ENCODE measurements at places on chromosomes 4 and X.

GRCh38 chr4:47315346-47315745 is 148.2 kb downstream of the COMMD8 start:
- no peak for DNase-seq

DNA sequence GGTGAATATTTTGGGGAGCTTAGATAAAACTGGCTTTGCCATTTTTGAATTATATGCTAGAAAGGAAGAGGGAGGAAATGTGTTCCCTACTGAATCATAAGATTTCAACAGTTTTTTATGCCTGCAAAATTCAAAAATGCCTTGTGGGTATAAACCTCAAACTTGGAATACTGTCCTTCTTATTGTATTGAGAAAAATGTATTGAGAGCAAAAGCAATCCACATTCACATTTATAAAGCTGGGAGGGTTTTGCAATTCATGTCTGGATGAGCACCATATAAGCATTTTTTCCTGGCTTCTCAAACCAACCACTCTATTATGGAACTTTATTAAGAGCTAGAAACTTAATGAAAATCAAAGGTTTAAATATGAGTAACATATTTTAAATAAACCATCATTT is 289.8 kb downstream of the PCDH7 start:
- no peak for DNase-seq

DNA sequence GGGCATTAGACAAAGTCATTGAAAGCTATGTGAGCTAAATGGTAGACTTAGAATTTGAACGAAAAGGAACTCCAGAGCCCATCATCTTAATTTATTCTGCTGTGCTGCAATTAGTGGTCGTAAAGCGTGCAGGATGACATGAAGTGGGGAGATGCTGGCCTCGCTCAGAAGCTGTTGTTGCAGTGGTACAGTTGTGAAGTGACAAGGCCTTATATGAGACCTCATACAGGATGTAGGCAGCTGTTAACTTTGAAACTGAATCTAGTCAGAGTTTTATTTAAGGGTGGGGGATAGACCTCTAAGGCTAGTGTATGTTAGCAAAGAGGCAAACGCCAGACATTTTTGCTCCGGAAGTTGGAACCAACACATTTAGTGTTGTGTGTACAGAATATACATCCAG is 13.4 kb downstream of the KLF3 start:
- no peak for DNase-seq

DNA sequence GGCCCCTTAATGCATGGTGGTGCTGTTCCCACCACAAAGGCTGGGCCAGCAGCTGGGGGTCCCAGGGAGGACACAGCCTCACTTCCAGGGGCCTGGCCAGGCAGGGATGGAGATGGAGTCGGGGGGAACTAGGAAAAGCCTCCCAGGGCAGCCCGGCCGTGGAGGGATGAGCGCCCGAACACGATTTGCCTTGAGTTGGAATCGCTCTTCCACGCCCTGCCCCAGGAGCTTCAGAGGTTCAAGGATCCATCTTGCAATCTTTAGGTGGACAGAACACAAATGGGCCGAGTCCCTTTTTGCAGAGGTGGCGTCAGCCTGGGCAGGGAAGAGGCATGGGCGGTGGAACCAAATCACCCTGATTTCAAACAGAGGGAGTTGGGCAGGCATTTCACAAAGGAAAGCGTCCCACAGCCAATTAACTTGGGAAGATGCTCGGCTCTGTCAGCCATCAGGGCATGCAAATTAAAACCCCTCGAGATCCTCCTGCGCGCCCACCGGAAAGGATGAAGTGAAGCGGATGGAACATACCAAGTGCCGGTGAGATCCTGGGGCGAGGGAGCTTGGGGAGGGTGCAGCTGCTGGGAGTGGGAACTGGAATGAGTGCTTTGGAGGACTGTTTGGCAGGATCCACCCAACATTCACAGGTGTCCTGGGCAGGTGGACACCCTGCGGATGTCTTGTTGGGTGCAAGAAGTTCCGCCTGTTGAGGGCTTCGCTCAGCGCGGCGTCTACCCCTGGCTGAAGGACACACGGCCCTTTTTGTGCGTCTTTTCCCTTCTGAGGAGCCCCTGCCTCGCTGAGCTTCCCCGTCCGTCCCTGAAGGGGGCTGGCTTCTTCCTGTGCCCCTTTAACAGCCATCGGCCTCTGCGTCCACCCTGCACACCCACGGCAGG is 75.7 kb downstream of the HTRA3 start:
- no peak for DNase-seq

GRCh38 chr4:73844345-73844744 is 7.9 kb downstream of the CXCL6 start:
- DNase-seq, result no peak

GRCh38 chr4:163895378-163896005 is 401.0 kb downstream of the TMA16 start:
- DNase-seq, result no peak

DNA sequence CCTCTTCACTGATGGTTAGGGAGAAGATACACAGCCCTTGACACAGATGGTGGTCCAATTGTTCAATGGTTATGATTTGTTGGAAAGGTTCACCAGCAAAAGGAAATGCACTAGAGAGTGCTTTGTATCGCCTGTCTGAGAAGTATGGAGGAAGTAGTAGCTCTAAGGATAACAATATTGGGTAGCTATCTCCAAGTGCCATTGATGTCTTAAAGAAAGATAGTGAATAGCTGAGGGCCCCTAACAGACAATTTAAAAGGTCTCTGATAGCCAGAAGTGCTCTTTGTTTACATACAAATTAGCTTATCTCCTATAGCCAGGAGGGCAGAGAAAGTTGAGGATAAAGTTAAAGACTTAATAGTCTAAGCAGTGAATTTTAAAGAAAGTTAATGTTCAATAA is 33.9 kb upstream of the BLTP1 start:
- DNase-seq, result no peak

GRCh38 chrX:84956304-84956703 is 47.4 kb upstream of the APOOL start:
- DNase-seq, result no peak

DNA sequence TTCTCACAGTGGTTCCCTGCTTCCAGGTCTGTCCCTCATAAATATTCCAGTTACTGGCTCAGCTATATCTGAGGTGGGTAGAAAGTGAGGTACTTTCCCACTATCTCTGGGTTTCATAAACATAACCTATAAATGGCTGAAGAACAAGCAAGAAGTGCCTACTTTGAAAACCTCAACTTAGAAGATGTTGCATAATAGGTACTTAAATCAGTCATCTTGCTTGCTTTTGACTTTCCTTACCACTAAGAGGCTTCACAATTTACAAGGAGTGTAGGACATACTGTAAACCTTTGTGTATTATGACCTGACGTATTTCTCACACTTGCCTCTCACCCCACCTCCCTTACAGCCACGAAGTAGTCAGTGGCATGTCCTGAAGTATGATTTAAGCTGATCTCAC is 145.9 kb downstream of the PCDH19 start:
- no peak for DNase-seq

GRCh38 chr4:123421937-123422781 is 25.6 kb downstream of the SPRY1 start:
- no peak for DNase-seq

DNA sequence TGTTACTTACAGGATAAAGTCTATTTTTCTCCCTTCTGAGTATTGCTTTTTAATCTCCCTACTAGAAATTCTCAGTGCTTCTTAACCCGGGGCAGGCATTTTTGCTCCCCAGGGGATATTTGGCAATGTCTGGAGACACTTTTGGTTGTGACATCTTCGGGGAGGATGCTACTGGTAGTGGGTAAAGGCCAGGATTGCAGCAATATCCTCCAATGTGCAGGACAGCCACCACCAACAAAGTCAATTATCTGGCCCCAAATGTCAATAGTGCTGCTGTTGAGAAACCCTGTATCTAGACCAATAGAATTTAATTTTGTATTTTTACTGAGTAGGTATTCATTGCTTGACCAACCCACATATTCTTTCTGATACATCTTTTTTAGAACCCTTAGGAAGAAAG is 669.5 kb upstream of the MAGEB2 start:
- no peak for DNase-seq

GRCh38 chr4:72449705-72450104 is 119.3 kb downstream of the ADAMTS3 start:
- no peak for DNase-seq

- DNase-seq, result no peak
Measured at GRCh38 chr4:187060551-187060950, 336.9 kb upstream of the FAT1 start.

GRCh38 chr4:13986548-13986947 is 359.0 kb upstream of the BOD1L1 start:
- DNase-seq, result no peak

- no peak for DNase-seq
Measured at GRCh38 chr4:33772582-33772981, 2471.7 kb downstream of the ARAP2 start.

- no peak for DNase-seq
Measured at GRCh38 chrX:34404386-34405070, 252.6 kb downstream of the TMEM47 start.

DNA sequence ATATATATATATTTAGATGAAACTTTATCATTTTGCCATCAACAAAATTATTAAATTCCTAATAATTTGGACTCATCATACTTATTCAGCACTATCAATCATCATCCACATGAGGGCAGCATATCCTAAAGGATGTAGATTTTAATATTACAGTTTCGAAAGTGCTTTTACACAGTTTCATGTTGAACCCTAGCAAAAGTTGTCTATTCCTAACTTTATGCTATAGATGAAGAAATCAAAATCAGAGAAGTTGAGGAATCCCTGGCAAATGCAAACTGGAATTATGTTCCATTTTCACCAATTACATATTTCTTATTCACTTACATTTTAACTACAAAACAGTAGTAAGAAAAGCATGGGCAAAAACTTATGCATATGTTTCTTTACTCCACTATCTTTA is 36.6 kb upstream of the UGT2A1 start:
- DNase-seq, result no peak

DNA sequence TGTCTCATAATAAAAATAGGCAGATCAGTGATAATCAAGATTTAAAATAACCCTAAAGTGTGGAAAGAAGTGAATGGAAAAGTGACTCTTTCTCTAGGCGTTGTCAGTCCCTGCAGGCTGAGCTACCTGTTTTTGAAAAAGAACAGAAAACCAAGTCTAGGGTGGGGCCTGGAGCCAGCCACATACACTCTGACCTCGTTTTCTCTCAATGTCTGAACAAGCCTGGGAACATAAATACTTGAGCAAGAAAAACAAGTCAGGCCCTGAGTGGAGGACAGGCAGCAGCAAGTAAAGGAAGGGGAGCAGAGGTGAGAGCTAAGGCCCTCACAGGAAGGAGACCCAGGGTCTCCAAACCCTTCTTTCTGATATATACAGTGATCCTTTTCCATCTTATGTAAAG is 91.7 kb upstream of the HPF1 start:
- DNase-seq, result no peak

DNA sequence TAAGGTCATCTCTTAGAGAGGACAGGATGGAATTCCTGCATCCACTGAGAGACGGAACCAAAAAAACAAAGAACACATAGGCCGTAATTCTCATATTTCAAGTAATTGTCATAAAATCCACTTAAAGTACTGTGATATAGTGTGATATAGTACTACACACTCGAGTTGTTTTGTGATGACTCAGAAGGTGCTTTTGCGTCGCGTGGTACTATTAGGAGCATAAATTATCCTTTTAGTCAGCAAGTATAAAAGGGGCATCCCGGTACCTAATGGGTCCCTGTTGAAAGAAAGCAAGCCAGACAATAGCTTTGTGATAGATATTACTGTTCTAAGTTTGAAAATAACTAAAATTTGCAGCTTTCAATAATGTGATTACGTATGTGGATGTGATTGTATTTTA is 55.3 kb downstream of the GPR143 start:
- DNase-seq, result no peak

DNA sequence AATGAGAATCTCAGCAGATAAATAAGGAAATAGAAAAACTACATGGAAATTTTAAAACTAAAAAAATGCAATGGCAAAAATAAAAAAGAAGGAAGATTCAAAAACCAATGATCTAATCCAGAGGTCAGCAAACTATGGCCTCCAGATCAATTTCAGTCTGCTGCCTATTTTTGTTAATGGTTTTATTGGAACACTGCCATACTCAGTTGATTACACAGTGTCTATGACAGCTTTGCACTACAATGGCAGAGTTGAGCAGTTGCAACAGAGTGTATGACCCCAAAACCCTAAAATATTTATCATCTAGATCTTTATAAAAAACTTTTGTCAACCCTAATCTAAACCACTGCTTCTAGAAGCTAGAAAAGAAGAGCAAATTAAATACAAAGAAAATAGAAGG is 170.3 kb downstream of the RAB28 start:
- DNase-seq, result no peak

DNA sequence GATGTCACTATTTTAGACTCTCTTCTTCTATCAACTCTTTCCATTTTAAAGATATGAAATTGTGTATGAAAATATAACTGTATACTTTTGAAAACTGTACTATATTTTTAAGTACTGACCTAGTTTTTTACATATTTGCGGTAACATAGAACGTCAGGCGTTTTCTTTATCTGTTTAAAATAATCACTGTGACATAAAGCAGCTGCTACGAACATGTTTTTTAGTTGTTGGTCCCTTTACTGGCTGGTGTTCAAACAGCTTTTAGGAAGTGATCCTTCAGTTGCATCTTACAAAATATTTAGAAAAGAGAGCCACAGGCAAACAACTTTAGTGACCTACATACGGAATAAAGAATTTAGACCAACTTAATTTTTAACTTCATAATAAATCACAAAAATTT is 73.1 kb downstream of the METTL14 start:
- no peak for DNase-seq

DNA sequence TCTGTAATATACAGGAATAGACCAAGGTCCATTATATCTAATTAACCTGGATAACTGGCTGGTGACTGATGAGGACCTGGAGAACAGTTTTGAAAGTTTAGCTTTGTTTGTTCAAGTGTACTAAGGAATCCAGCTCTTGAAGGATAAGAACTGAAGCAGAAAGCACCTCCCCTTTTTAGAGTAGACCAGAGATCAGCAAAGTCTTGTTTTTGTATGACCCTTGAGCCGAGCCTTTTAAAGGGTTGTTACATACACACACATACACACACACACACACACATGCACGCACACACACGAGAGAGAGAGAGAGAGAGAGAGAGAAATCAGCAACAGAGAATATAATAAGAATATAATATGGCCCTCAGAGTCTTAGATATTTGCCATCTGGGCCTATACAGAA is 13.0 kb downstream of the MOSPD2 start:
- DNase-seq, result no peak

- DNase-seq, result no peak
Measured at GRCh38 chr4:188037003-188037713, 41.6 kb downstream of the ZFP42 start.

All from 8988T (cell line).